ENCODE measurements at places on chromosomes 7 and 10. TPM values are rescaled to one million over a fixed set of nuclear protein-coding genes. Genes with fewer than 3 reads are reported as not detected.

GRCh38 chr10:43282881-43283280 is 16.0 kb upstream of the RASGEF1A start:
- DNase-seq = no peak

DNA sequence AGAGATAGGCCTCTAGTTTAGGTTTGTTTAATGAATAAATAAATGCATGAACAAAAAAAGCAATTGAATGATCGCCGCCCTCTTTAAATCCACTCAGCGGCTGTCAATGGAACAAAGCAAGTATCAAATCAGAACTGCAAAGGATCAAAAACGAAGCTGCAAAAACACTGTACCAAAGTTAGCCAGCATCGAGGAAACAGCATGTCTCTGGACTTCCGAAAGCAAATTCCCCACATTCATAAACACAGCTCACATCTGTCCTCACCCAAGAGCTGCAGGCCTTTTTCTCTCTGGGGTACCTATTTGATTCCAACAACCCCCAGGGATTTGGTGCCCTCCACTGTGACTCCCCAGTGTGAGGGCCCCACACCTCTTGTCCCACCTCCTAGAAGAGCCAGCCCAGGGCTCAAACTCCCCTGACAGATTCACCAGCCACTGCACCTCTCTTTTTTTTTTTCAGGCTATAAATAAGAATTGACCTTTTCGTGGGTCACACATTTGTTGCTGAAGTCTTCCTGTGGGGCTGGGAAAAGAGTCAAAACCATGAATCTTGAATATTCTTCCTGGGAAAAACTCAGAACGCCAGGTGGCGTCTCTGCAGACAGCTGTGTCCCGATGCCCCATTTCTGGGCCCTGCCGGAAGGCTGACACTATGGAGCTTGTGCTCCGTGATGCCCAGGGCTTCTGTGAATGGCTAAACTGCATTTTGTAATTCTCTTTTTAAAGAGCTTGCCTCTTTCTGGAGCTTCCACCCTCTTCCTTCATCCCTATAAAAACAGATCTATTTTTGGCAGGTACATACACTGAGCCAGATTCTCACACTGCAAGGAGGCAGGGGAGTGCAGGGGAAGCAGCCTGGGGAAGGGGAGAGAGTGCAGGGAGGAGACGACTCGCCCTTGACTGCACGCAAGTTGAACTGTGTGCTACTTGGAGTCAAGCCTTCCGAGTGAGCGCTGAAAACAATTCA is 51.7 kb downstream of the HSPA12A start:
- DNase-seq = no peak

GRCh38 chr7:29078311-29079260 is 67.8 kb downstream of the CPVL start:
- no peak for DNase-seq

DNA sequence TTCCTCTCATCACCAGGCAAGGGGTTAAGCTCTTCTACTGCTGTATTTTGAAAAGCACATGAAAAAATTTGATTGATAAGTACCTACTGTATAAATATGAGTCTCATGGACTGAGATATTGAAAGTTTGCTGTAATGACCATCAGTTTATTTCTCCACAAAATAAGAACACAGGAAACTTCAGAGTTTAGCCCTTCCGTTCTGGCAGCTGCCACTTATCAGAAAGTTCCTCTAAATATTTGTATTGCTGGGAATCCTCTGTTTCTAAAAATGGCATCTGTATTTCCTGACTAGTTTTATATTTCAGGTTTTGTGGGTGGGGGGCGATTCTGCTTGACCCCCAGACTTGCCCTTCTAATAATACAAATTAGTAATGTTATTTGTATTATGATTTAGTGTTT is 92.0 kb downstream of the LYZL2 start:
- DNase-seq = no peak

DNA sequence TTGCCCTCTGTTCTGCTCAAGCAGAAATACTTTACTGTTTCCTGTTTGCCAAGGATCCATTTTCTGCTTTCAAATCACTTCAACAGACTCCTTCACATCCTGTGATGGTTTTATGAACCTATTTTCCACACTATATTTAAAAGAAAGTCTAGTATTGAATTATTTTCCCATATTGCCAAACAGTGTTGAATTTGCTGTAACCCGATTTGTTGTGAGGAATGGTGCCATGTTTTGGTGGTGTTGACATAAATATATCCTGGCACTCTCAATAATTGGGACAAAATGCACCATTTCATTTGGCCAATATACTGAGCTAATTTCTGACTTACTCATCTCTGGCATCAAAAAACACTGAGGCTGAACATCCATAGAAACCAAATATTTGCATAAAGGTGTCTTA is 615.4 kb upstream of the SEMA3D start:
- no peak for DNase-seq

DNA sequence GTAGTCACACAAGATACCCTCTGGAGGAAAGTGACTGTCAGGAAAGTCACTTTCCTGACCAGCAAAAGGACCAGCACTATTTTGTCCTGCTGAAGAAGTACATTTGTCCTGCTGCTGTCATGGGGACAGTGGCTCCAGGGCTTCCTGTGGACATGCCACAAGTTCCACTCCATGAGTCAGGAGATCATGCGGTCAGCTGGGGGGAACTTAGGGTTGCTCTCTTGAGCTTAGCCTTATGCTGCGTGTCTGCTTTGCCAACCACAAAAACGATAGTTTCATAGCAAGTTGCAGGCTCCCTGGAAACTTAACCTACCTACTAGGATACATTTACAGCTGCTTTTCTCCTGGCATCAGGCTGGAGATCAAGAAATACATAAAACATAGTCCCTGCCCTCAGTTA is 19.8 kb upstream of the ALOX5 start:
- no peak for DNase-seq

GRCh38 chr7:127189074-127189473 is 63.7 kb downstream of the GRM8 start:
- DNase-seq = no peak

RAMP3 gene
- not detected for total RNA-seq

- DNase-seq = no peak
These were observed 36.9 kb downstream of the PTPRZ1 start for GRCh38 chr7:121909716-121910345.

All from pulmonary artery endothelial cell (primary cell).